Activated CD4-positive, alpha-beta memory T cell treated with anti-CD3 and anti-CD28 coated beads, Interleukin-2, amount 10 ng/mL, durations not matched to agents 7 days and 5 days (primary cell): ENCODE measurements at places on chromosomes 2 and 18. TPM values are rescaled to one million over a fixed set of nuclear protein-coding genes. Genes with fewer than 3 reads are reported as not detected.

Gene DYNAP
- not detected for total RNA-seq

GRCh38 chr2:45833968-45834344 is 182.5 kb downstream of the PRKCE start:
- DNase-seq = no peak

DNA sequence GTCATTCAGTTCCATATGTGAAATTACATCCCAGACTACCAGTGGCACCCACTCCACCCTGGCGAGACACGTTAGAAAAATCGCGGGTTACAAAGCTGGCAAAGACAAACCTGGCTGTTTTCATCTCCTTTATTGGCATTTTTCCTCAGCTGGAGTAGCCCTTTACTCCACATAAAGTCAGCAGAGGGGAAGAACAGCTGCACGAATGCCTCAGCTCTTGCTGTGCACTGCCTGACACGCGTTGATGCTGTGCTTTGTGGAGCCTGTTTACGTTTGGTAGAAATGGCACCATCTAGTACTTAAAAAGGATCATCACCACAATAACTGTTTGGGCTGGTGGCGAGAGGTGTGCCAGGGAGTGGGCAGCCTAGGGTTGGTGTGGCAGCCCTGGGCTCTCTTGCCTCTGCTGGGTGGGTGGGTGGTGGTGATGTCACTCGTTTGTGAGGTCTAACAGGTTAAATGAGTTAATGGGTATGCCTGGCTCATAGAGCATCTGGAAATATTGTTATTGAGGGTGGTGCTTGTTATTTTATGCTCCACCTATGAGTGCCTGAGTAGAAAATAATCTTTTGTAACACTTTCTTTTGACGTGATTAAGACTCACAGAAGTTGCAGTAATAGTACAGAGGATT is 16.4 kb downstream of the FARP2 start:
- DNase-seq = no peak

DNA sequence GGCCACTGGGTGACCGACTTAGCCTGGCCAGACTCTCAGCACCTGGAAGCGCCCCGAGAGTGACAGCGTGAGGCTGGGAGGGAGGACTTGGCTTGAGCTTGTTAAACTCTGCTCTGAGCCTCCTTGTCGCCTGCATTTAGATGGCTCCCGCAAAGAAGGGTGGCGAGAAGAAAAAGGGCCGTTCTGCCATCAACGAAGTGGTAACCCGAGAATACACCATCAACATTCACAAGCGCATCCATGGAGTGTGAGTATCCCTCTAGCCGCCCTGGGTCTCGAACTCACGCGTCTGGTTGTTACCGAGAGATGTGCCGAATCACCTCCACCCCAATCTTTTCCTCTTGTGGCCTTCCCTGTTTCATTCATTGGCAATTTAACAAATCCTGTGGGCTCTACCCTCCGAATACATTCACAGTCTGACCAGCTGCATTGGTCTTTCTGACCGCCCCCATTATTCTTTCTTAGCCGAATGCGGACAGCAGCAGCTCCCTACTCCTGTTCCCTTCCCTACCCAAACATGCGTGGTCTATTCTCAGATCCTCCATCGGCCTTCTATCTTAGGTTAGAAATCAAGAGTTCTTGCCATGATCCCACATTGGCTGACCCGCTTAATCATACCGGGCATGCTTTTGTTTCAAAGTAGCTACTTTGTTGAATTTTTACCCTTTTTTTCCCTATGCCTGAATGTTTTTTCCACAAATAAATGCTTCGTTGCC is 631 bp downstream of the RPL31 start:
- no peak for DNase-seq

DNA sequence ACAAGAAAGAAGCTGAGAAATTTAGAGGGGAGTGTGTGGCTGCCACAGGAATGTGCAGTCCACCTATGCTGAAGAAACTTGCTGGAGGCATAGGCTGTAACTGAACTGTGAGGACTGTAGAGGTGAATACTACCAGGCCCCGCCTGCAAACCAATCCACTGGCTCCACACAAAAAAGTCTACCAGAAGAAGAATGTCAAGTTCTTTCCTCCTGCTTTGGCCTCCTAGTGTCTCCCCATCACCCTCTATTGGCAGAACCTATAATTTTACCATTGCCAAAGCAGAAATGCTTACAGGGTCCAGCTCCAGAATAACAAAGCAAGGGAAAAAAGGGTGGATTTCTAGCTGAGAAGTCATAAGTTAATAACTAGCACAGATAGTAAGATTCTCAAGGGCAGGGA is 5.9 kb upstream of the ATP5MC3 start:
- peak; percentile 21 for DNase-seq

DNA sequence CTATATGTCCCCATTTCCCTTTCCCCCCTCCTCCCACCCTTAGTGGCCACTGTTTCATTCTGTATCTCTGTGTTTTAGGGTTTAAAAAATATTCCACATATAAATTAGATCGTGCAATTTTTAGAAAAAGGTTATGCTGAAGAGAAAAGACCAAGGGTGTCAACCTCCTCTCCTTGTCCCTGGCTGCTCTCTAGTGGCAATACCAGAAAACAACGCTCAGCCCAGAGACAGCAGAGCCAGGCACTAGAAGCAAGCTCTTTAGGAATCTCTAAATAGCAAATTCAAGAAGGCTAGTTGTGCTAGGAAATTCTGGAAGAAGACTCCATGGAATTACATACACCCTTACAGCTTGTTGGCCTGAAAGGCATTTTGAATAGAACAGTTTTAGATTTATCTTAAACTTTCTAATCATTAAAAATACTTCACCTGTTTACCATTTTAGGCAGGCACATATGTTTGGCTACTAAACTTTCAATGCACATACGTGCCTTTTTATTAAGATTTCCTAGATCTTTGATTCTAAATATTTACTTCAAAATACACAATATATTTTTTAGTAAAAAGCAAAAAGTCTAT is 35.1 kb upstream of the RASGRP3 start:
- peak; percentile 25 for DNase-seq

DNA sequence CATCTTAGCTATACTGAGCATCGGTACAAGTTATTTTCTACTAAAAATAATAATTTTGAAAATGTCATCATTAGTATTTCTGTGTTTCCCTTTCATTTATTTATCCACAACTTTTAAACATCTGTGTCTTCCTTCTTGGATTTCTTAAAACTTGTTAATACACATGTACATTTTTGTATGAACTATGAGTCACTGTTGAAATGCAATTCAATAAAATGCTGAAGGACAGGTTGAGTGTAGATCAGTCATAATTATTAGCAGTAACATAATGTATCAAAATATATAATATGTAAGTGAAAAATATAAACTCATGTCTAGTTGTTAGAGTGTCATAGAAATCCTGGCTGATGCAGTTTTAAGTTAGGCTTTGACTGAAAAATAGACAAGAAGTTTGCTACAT is 115.9 kb downstream of the MEIS1 start:
- DNase-seq = no peak

GRCh38 chr2:50783111-50783510 is 248.8 kb downstream of the NRXN1 start:
- DNase-seq = no peak

GRCh38 chr18:36888778-36889177 is 59.9 kb downstream of the KIAA1328 start:
- no peak for DNase-seq

Gene CTNNA2
- total RNA-seq = not detected

Gene SEPTIN10
- 4.1 TPM for total RNA-seq

DNA sequence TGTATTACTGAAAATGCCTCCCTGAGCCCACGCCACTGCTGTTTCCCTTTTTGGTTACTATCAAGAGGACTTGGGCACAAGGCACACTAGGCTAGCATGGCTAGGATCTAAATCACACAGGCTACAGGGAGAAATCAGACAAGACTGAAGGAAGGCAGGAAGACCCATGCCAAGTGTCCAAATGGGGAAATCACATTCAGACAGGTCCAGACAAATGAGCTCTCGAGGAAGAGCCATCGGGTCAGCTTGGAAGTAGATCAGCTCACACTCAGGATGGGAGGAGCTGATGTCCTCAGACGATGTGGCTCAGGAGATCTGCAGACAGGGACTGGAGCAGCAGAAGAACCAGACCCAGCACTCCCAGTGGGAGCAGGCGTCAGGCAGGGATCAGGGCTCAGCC is 113.2 kb downstream of the COL6A3 start:
- no peak for DNase-seq

GRCh38 chr2:7987992-7988391 is 693.9 kb upstream of the ID2 start:
- DNase-seq = no peak

DNA sequence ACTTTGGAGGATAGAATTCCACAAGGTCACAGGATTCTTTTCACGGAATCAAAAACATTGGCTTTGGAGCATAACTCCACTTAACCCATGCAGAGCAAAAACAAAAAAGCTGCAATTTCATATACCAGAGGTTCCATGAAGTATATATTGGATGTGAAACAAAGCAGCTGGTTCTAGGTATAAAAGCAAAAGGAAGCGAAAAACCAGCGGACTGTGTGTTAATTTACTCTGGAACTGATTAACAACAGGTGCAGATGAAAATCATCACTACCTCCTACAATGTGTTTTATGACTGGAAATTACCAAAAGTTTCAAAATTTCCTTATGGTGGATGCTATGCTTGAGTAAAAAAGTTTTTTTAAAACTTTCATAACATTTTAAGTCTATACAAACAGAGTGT is 54.4 kb upstream of the LINC00305 start:
- DNase-seq = no peak

GRCh38 chr2:129201696-129202095 is 777.8 kb upstream of the RAB6C start:
- DNase-seq = no peak

- DNase-seq = no peak
These were observed 48.5 kb upstream of the ASPRV1 start for GRCh38 chr2:70009762-70010575.

DNA sequence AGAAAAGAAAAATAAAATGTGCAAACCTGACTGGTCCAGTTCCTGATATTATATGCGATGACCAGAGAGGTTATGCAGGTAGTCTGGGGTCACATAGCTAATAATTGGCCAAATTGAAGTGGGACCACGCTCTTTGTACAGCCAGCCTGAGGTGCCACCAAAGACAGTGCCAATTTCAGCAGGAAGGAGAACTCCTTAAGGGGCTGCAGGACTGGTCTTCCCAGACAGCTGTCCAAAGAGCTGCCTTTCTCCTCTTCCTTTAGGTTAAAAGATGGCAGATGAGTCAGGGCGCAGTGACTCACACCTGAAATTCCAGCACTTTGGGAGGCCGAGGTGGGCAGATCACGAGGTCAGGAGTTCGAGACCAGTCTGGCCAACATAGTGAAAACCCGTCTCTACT is 95.5 kb downstream of the ACKR3 start:
- no peak for DNase-seq

Gene GPR35
- total RNA-seq = 5.2 TPM

GRCh38 chr2:106322281-106322680 is 128.2 kb upstream of the UXS1 start:
- DNase-seq = no peak

Gene TTN
- total RNA-seq = 2.1 TPM

GRCh38 chr2:96252526-96252925 is 13.3 kb downstream of the TMEM127 start:
- DNase-seq = no peak

- peak; percentile 44 for DNase-seq
These were observed 10.8 kb downstream of the SIX3 start for GRCh38 chr2:44952143-44952805.

DNA sequence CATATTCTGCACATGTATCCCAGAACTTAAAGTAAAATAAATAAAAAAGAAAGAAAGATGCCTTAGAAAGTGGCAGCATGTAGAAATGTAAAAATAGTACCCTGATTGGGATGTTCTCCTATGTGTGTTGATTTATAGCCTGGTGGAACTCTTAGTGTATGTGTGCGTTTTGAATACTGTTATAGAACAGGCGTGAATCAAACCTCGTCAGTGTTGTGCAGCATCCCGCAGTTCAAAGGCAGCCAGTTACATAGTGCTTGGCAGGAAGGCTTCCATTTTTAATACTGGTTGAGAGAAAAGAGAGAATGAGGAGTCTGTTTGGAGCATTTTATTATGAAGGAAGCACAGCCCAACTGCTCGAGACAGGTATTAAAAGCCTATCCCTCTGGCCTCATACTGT is 49.4 kb downstream of the TANC1 start:
- no peak for DNase-seq

DNA sequence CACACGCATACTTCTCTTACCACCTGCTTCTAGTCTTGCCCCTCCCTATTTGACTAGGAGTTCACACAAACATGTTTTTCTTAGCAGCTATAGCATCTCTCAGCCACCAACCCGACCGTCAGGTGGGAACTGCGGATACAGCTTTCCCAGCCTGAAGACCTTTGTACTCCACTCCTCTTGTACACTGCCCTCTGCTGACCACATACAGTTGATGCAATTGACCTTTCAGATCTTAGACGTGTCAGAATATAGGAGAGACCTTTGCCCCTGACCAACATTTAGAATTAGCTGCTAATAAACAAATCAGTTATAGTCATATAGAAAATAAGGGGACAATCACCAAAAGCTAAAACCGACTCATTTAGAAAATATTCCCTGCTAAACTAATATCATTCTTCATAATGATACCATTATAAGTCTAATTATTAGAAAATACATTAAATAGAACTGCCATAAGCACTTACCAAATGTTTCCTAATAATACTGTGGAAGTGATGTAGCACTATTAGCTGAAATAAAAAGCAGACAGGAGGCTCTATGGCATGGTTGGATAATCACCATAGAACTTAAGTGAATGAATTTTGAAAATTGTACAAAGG is 208.4 kb downstream of the RAD51AP2 start:
- no peak for DNase-seq

Gene NFATC1
- total RNA-seq = 44.5 TPM

Gene FZD7
- total RNA-seq = 0.63 TPM

GRCh38 chr2:164777847-164778461 is 63.7 kb downstream of the COBLL1 start:
- no peak for DNase-seq

DNA sequence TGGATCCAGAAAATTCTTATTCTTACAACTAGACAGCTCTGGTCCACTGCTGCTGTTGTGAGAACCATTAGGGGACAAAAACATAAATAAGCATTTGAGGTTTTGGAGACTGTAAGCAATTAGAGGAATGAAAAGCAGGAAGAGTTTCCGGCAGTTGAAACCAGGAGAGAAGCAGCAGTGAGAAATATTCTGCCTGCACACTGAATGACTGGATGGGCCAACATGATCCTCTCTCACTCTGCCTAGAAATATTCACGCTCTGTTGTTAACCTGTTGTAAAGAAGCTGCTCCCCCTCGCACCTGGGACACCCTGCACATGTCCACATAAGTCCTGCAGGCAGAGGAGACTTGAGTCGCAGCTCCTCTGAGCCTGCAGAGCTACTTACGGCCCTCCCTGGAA is 60.4 kb upstream of the RNF152 start:
- no peak for DNase-seq

GRCh38 chr2:218387369-218388194 is 5.5 kb downstream of the SLC11A1 start:
- no peak for DNase-seq
